ENCODE measurements at places on chromosomes 16 and 17. TPM values are rescaled to one million over a fixed set of nuclear protein-coding genes. Genes with fewer than 3 reads are reported as not detected.

GRCh38 chr16:57637424-57637823 is 9.0 kb downstream of the ADGRG1 start:
- DNase-seq: no peak

- no peak for DNase-seq
These were observed 22.1 kb downstream of the CEP112 start for GRCh38 chr17:66169839-66170238.

DNA sequence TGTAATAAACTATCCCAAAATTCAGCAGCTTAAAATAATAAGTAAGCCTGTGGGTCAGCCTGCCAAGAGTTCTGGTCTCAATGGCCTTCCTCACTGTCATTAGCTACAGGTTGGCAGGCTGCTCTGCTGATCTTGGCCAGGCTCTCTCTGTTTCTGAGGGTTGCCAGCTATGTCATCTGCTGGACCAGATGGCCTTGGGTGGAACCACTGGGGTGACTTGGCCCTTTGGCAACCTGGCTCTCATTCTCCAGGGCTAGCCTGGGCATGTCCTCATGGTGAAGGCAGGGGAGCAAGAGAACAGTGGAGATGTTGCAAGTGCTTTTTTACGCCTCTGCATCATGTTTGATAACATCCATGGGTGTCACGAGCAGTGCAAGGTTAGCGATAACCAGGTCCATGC is 13.9 kb downstream of the ITGAM start:
- no peak for DNase-seq

GRCh38 chr16:78195797-78196196 is 96.3 kb downstream of the WWOX start:
- no peak for DNase-seq

DNA sequence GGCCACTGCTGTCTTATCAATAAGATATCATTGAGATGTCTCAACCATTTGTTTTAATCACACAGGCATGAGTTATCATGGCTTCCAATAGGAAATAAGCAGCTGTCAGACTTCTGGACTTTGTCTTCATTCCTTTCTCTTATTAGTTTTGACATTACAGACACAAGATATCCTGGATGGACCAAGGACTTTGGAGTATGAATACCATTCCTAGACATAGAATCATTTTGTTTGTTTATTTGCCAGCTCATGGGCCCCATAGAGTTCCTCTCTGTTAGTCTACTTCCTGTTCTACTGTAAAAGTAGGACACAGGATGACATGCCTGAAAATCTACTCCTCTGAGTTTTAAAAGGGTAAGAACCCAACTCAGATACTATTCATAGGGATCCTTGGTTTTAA is 77.7 kb upstream of the KCNJ16 start:
- no peak for DNase-seq

The CPHXL2 gene
- not detected for total RNA-seq
